Stimulated activated CD8-positive, alpha-beta memory T cell treated with anti-CD3 and anti-CD28 coated beads, Interleukin-4, amount 100 ng/mL, for 1 hour (primary cell): ENCODE measurements at places on chromosomes 3 and 15.

DNA sequence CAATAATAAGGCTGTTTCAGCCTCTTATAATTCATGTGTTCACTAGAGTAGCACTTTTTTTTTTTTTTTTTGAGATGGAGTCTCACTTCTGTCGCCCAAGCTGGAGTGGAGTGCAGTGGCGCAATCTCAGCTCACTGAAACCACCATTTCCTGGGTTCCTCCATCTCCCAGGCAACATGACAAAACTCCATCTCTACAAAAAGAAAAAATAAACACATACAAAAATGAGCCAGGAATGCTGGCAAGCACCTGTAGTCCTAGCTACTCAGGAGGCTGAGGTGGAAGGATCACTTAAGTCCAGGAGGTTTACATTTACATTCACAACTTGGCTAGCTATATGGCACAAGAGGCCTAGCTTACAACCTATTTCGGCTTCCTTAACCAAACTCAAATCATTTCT is 6.8 kb downstream of the USP4 start:
- DNase-seq = no peak

DNA sequence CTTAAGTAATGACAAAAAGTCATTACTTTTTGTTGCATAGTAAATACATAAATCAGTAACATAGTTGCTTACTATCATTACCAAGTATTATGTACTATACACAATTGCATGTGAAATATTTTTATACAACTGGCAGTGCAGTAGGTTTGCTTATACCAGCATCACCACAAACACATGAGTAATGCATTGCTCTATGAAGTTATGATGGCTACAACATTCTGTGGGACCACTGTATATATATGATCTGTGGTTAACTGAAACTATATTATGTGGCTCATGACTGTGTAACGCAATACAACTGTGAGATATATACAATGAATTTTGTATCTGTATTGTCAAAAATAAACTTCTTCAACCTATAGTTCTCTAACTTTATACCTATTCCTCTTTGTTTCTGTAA is 113.7 kb upstream of the RBMS3 start:
- DNase-seq = no peak

DNA sequence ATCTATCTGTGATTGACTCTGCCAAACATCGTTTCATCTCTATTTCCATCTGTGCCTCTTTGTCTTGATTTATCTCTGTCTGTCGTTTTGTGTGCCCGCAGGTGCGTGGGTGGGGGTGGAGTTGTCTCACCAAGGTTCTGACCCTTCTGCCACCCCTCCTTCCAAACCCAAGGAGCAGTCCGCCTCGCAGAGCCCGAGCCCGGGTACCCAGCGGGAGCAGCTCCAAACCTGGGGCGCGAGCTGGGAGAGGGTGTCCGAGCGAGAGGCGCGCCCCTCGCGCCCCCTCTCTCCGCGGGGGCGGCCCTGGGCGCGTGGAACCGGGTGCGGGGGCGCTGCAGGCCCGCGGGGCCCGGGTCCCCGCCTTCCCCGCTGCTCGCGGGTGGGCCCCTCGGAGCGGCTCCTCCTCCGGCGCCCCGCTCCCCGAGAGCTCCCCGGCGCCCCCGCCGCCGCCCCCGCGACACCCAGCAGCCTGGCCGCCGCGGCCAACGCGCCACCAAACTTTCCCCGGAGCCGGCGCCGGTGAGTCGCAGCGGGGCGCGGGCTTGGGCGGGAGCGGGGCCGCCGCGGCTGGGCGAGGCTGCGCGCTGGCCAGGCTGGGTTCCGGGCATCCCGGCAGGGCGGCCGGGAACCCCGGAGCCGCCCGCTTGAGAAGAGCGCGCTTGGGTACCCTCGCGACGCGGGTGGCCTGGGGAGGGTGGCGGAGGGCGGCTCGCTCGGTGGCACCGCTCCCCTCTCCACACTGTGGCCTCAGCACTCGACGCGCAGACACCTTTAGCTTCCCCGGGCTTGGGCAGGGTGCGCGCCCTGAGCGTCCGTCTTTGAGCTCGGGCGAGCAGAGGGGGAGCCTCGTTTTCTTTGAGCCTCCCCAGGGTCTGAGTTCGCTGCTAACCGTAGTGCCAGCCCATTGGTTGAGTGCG is at the start of gene HRH1:
Gene HRH1, plus strand, starts transcription at position 458 of the 917 bp plus-strand sequence. CDS start 104,545 bp downstream, outside the sequence.
- no peak for DNase-seq

- no peak for DNase-seq
Observed at GRCh38 chr3:52831500-52832301, 1.2 kb upstream of the ITIH4 start.

DNA sequence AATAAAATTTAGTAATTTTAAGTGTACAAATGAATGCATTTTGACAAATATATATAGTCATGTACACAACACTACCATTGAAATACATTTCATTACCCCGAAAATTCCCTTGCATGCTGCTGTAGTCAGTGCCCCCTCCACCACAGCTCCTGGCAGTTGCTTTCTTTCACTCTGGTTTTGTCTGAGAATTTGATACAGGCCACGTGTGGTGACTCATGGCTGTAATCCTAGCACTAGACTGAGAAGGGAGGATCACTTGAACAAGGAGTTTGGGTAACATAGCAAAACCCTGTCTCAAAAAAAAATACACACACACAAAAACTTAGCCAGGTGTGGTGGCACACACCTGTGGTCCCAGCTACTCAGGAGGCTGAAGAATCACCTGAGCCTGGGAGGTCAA is 65.4 kb downstream of the TFRC start:
- no peak for DNase-seq

DNA sequence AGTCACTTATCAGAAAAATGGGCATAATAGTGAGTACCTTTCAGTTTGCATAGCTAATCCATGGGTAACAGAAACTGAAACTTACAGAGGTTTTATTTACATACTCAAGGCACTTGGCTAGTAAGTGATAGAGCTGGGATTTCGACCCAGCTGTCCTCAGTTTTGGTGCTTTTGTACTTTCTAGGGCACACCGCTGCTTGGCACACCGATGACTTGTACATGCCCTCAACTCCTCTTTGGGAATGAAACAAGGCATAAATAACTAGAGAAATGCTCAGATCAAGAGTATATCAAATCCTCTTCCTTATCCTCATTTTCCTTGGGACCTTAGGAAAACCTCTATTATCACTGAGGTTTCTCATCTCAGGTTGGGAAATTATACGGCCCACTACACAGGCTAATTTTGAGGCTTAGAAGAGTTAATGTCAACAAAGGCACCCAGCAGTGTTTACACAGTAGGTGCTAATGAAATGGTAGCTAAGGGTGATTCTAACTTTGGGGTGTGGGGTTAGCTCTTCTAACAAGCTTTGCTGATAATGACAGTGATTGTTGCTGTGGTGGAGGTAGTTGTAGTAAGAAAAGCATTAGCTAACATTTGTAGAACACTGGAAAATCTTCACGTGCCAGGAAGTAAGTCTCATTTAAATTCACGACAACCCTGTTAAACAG is 20.3 kb upstream of the DGKG start:
- no peak for DNase-seq

- no peak for DNase-seq
Observed at GRCh38 chr3:175743733-175744400, 884.7 kb downstream of the NAALADL2 start.

GRCh38 chr3:52121813-52122212 is 32.4 kb downstream of the POC1A start:
- DNase-seq = no peak

- no peak for DNase-seq
Observed at GRCh38 chr3:57959423-57960173, 48.6 kb upstream of the FLNB start.

DNA sequence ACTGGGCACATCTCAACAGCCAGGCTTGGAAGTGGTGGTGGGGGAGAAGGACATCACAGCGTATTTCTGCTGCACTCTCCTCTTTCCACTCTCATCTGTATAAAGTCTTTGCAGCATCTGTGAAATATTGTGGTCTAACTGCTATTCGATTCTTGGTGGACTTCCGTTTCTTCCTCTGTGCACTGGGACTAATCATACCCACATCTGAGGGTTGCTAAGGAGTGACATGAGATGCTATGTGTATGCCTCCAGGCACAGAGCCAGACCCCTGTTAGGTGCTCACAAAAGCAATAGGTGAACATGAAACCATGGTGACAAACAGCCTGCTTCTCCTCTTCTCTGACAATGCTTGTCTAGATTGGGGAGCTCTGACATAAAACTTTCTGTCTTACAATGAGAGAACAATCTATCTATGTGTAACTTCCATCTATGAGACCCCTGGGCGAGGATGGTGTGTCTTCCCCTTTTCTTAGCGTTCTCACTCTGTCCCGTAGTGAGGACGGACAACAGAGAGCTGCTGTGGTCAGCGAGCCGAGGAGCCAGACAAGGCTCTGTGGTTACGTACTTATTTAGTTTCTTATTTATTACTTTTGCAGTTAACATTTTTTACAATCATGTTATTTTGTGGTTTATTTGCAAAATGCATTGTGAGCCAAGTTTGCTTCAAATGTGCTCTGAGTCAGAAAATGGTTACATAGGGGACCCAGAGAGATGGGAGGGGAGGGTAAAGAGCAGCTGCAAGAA is 196.7 kb upstream of the TPRG1 start:
- DNase-seq = no peak

DNA sequence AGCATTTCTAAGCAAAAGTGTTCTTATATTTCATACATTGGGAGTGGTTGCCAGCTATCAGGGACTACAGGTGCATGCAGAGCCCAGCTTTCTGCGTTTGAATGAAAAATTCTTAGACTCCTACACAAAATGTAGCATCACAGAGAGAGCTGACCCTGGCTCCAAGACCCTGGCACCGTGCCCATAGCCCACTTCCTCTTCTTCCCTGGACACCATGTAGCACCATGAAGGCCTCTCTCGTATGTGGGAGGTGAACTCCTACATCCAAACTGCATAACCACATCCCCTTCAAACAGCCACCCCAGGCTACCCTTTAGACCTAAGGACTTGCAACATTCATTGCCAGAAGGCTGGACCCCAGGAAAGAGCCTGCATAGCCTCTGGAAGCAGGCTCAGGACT is 35.8 kb upstream of the ATOSA start:
- DNase-seq = no peak

GRCh38 chr3:175389560-175389959 is 530.4 kb downstream of the NAALADL2 start:
- DNase-seq = no peak

GRCh38 chr3:130800829-130801228 is 54.2 kb upstream of the PIK3R4 start:
- DNase-seq = no peak

- no peak for DNase-seq
Observed at GRCh38 chr3:38493031-38493430, 3.1 kb upstream of the EXOG start.

DNA sequence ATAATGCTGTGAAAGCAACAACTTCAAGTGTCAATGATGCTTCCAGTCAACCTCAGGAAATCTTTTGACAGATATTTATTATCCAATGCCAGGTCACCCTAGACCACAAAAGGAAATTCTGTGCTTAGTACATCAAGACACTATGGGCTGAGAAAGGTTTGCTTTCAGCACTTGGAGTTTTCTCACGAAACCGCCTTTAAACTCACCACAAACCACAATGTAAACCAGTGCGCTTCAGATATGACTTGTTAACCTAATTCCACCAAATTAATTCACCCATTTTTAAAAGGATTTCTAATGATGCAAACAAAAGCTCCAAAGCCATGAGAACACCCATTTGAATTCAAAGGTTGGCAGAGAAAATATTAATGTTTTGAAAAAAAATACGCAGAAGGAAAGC is 292.9 kb upstream of the NR2F2 start:
- no peak for DNase-seq

DNA sequence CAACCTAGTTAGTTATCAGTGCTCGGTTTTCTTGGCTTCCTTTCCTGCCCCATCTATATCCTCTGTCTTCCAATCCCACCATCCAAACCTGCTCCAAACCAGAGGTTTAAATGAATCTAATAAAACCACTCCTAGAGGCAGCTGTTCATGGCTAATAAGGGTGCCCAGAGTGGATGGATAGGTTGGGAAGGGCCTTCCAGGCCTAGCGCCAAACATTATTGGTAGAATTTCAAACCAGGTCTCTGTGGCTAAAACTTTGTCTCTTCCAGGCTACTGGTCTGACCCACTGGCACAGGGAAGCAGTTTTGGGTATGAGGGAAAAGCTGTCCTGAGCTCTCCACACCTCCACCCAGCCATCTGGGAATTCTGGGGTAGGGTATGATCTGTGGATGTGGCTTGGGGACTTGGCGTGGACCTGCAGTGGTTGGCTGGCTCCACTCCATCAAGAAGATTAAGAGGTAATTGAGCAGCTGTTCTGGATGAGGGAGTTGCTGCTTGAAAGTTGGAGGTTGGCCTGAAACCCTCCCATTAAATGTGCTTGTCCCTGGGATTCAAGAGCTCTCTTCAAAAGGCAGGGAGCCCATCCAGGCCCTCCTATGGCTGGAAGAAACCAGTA is 29.3 kb upstream of the INSYN1 start:
- DNase-seq = no peak

DNA sequence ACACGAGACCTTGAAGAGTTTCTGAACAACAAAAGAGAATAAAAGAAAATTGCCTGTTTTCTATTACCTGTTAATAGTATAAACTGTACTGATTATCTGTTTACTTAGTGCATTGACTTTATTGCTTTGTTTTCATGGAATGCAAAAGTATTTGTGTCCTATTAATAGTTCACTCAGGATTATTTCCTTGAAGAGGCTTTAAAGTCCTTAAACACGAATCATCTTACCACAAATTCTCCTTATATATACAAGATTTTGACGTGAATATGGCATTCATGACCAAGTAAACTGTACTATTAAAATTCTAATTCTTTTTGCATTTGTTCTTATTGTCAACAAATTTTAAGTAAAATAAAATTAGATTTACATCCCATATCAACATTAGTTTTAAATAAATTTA is 513.0 kb downstream of the NTRK3 start:
- DNase-seq = no peak

- DNase-seq = no peak
Observed at GRCh38 chr15:63389902-63390670, 8.4 kb upstream of the CA12 start.

DNA sequence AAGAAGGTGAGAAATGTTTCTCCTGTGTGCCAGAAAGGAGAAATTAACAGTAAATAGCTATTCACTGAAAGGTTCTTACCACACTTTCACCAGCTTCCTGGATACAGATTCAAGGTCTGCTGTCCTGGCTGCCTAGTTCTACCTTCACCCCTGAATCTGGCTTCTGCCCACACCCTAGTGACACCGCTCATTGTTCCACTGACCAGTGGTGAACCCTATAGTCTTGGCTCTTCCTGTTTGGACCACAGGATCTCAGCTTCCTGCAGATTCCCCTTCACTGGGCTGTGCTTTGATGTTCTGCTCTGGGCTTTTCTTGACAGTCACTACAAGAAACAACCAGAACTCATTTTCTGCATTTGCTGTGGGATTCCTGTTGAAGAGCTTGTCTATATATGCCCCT is 250.0 kb downstream of the XXYLT1 start:
- no peak for DNase-seq
